ENCODE measurements at places on chromosomes 4 and X.

GRCh38 chr4:4752025-4752424, 107.4 kb upstream of the MSX1 start:
- DNase-seq, result no peak

DNA sequence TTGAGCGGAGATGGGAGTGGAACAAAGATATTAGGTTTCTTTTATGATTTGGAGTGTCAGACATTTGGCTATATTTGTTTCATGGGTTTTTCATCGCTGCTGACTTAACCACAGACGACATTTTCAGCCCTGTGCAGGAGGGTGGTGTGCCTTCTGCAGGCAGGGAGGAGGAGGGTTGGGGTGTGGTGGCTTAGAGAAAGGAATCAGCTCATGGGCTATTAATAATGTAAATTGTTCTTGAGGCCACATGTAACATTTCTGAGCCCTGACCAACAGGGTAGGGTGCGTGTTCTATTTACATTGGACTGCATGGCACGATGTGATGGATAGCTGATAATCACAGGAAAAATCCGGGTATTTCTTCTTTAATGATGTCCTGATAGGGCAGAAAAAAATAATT, 67.6 kb downstream of the POLA1 start:
- no peak for DNase-seq

DNA sequence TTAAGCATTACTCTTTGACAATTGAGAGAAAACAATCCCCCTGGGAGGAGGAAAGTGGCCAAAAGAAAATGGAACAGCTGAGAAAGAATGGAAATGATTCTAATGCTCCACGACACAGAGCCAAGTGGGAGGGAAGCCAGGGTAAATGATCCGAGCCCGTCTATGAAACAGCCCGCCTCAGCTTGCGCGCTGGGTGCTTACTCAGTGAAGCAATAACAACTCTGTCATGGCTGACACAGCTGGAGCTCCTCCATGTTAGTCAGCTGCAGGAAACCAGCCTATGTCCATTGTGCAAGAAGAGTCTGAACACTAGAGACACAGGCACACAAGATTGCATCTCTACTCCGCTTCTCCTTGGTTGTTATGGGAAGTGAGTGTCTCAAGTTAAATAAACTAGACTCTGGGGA, 19.3 kb downstream of the NOA1 start:
- no peak for DNase-seq

GRCh38 chr4:139458543-139458942, 4.6 kb downstream of the RAB33B start:
- no peak for DNase-seq

- DNase-seq, result no peak
These were observed 154.7 kb upstream of the STX18 start for GRCh38 chr4:4696530-4696929.

DNA sequence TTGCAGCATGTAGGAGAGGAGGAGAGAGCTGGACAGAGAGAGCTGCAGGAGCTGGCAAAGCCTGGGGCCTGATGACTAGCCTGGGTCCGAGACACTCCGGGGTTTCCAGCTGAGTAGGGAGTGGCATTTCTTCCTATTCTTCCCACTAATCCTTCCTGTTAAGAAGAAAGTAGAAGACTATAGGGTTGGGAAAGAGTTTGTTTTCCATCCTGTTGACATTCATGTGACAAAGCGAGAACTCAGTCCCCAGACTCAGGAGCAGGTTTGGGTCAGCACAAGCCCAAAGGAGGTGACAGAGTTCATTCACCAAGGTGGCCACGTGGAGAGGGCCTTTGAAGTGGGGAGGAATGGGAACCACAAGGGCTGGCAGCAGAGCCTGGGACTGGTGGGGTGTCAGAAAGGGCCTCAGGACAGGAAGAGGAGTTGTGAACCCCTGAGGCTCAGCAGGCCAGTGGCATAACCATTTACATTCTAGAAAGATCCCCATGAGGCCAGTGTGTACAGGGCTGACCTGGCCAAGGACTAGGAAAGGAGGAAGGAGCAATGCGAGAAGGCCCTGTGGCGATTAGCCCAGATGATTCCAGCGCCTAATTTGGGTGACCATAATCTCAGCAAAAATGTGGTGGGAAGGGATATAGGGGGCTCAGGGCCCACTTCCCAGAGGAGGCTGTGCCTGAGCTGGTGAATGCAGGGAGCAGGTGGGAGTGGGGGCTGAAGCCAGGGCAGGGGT, 3.3 kb upstream of the HAUS3 start:
- no peak for DNase-seq

DNA sequence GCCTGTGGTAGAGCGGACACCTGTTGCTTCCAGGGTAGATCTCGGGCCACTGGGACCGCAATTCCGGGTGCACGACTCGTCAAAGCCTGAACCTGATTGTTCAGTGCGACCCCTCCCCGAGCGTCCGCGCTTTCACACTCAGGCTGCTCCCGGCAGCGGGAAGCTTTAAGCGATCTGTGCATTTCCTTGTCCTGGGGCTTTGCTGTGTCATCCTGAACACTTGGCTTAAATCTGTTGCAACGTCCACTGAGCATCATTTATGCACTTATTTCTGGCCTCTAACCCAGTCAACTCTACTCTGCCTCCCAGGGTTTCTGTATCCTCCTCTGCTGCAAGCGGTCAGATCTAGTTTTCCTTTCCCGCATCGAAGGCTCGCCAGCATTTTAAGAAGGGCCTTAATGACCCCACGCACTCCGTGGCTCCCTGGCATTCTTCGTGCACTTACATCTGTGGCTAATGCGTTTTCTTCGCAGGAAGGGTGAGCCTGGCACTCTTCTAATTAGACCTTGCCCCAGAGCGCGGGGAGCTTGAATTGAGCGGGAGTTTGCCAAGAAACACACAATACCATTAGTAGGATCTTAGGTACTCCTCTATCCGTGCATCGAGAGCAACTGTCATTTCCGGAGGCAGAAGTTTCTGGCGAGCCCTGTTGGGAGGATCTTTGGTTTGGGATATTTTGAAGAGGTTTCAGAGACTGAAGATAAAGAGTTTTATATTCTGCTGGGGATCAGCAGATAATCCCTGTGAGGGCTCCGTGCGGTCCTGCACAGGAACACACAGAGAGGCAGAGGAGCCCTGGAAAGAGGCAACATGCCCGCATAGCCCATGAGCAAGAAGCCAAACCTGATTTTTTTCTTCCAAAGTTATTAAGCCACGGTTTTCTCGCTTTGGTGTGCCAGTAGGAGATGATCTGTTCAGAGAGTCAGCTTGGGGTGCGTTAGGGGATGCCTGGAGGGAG, 654 bp upstream of the DDIT4L start:
- DNase-seq, result no peak

DNA sequence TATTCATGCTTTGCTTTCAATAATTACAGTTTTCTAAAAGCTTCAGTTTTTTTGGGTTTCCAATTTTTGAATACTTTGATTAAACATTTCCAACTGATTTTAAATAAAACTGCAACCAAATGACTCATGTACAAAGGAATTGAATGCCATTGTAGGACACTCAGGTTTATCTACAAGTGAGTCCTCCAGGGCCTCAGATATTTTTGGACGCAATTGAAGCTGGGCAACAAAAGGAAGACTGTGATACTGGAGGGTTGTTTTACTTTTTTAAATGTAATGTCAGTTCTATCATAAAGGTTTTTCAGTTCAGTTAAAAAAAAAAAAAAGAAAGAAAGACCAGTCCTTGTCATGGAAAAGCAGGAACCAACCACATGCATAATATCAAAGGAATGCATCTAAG, 64.2 kb downstream of the MAGEA10 start:
- no peak for DNase-seq

DNA sequence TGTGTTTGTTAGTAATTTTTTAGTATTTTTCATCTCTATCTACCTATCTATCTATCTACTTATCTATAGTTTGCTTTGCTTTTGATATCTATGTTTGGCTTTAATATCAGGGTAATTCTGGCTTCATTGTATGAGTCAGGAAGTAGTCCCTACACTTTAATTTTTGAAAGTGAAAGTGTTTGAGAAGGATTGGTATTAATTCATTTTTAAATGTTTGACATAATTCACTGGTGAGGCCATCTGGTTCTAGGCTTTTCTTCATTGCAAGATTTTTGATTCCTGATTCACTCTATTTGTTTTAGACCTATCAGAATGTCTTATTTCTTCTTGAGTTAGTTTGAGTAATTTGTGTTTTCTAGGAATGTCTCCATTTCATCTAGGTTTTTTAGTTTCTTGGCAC, 20.2 kb upstream of the TCP11X2 start:
- no peak for DNase-seq

GRCh38 chrX:13898083-13898482, 81.2 kb upstream of the GPM6B start:
- no peak for DNase-seq

DNA sequence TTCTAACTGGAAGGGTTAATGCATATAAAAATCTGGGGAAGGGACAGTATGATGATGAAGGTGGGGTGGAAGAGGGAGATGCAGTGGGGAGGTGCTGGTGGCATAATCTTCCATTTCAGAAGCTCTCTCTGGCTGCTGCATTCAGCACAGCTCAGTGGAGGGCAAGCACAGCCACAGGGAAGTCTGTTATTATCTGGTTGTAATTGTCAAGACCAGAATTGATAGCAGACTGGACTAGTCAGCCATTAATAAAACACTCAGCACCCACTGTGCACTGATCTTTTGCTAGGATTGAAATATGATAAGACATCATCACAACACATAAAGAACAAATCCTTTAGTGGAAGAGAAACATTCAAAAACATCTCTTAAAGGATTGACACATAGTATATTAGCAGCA, 414.2 kb upstream of the LCORL start:
- no peak for DNase-seq

DNA sequence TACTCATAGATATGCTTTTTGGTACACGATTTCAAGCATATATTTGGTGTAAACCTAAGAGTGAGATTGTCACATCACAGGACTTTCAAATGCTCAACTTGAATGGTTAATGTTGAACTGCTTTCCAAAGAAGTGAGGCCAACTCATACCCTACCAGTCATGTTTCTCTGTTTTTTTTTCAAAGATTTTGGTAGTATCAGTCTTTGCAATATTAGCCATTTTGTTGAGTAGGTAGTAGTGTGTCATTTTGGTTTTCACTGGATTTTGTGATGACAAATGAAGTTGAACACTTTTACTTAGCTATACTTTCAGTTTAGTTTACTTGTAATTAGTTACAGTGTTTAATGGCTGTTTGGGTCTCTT, 12.5 kb upstream of the HS3ST1 start:
- no peak for DNase-seq

DNA sequence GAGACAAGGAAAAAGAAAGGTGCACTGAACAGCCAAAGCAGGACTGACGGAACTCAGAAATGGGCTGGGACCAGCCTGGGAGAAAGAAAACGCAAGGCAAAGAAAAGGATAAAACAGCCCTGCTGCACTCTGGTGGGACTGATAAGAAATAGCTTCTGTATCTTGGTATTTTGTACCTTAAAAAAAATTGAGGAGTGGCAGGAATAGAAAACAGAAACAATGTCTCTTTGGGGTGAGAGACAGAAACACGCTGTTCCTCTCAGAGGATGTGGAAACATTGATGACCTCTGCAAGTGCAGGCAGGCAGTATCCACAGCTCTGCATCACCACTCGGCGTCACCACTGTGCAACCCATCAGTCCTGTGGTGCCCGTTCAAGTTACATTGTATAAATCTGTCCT, 152.5 kb upstream of the SPRY1 start:
- DNase-seq, result no peak

DNA sequence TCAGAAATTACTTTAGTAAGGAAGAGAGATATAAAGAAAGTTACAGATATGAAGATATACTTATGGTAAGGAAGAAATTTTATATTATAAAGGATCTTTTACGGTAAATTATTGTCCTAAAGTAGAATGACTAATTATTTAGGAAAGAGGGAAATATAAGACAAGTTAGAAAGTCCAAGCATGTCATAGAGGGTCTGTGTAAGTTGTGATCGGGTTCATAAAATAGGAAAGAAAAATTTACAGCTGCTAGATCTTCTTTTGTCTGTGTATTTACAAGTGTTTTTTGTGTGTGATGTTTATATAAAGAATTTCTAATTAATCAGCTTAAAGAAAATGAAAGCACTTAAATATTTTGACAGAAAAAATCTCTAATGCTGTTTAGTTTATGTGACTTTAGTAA, 1054.9 kb upstream of the DIAPH2 start:
- DNase-seq, result no peak

GRCh38 chr4:108396900-108397497, 223.4 kb upstream of the RPL34 start:
- no peak for DNase-seq

GRCh38 chr4:177509226-177509745, 67.0 kb upstream of the AGA start:
- DNase-seq, result no peak

DNA sequence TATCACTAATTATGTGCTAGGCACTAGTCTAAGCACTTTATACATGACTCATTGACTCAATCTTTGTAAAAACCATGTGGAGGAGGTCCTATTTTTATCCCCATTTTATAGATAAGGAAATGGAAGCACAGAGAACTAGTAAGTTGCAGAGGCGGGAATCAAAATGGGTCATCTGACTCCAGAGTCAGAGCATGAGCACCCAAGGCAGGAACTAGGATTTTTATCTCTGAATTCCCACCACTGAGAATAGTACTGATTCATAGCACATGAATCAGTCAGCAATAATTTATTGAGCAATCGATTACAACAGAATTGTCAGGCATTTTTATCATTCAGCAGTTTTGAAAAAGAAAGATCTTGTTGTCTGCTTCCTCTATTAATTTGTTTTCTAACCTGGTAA, 19.3 kb downstream of the SCARB2 start:
- no peak for DNase-seq

All from stimulated activated CD8-positive, alpha-beta memory T cell treated with anti-CD3 and anti-CD28 coated beads, Interleukin-4, amount 100 ng/mL, for 4 hours (primary cell).